Caudate nucleus (tissue), 63 donors: ENCODE measurements at places on chromosomes 11 and 22.

DNA sequence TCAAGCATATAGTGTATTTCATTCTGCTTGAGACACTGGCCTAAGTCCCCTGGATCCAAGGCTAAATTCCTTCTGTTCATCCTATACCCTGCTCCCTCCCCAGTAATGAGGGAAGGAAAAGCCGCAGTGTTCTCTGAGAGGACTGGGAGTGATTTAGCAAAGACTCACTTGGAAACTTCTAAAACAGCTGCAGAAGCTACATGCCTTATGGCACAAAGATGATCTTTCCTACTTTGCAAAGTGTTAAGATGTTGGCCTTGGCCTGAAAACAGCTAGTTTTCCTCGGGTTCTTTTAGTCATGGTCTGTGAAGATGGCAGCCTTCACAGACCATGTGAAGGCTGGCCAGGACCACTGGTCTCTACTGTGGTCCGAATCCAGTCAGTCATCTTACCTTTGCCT is 65.7 kb downstream of the ABTB2 start:
- DNase-seq, result no peak

GRCh38 chr22:36982136-36982535 is 37.1 kb downstream of the TST start:
- no peak for DNase-seq

GRCh38 chr22:21073482-21073881 is 27.7 kb downstream of the LRRC74B start:
- DNase-seq, result no peak

DNA sequence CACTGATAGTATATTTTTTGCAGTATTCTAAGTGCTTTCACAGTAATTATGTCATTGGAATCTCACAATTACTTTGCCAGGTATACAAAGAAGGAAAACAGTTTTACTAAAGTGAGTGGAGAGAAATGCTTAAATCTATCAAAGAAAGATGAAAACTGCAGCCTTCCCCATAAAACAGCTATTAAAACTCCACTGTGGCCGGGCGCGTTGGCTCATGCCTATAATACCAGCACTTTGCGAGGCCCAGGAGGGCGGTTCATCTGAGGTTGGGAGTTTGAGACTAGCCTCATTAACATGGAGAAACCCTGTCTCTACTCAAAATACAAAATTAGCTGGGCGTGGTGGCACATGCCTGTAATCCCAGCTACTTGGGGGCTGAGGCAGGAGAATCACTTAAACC is 19.1 kb downstream of the OR51E1 start:
- no peak for DNase-seq

- no peak for DNase-seq
These were observed 940.4 kb downstream of the DLG2 start for GRCh38 chr11:84686716-84687115.

GRCh38 chr22:28043266-28043665 is 124.2 kb upstream of the PITPNB start:
- no peak for DNase-seq

- DNase-seq, result no peak
These were observed 170.7 kb downstream of the GRIK4 start for GRCh38 chr11:120682332-120682649.

GRCh38 chr11:4049006-4049405 is 45.6 kb upstream of the RRM1 start:
- no peak for DNase-seq

- no peak for DNase-seq
These were observed 15.3 kb upstream of the RASL10A start for GRCh38 chr22:29330753-29331152.

GRCh38 chr11:69483691-69484426 is 2.4 kb downstream of the LINC01488 start:
- no peak for DNase-seq

GRCh38 chr11:93694109-93694508 is 32.6 kb downstream of the CEP295 start:
- DNase-seq, result no peak
